ENCODE measurements at places on chromosomes 3 and 15.
A peak's percentile ranks its signal among the peaks of the same experiment; 100 is the strongest.

DNA sequence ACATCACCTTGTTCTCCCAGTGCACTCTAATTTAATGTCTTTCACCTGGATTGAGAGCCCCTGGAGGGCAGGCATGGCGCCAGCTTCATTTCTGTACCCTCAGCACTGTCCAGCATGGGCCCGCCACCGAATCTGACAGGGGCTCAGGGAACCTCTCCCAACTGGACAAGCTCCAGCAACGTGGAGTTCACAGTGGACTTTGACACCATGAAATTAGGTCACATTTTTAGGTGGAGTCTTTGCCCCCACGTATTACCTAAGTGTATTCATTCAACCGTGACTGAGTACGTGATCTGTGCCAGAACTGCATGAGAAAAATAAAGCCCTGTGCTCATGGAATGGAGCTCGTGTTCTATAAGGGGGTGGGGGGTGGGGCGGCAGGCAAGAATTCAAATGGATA, 94.1 kb upstream of the ATP2B2 start:
- DNase-seq = no peak

DNA sequence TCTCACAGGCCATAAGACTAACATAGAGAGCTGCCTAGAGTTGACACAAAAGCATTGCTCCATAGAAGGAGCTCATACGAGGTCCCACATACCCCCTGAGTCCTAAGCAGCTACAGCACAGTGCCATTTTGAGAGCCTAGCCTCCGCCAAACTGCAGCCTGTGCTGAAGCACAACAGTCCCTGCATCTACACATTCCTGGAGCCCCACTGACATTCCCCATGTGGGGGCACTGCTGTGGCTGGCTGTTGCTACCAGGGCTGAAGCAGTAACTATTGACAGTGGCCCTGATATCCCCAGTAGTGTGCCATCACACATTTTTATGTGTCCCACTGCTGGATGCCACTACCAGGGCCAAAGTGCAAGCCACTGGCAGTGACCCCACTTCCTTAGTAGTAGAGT, 80.3 kb downstream of the CERS3 start:
- DNase-seq = no peak

DNA sequence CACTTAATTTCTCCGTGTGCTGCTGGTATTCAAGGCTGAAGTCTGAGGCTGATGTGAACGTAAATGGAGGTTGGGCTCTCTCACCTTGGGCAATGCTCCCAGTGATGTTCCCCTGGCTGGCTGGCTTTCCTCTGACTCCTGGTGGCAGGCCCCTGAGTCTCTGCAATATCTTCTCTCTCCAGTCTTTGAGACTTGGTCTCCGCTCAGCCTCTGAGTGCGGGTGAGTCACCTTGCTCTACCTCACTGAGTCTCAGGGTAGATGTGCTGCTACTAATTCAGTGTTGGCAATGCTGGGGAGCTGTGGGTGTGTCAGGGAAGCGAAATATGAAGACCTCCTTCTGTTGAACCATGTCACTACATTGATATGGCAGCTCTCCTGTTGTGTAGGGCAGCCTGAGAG, 31.3 kb upstream of the TRIM59 start:
- no peak for DNase-seq

DNA sequence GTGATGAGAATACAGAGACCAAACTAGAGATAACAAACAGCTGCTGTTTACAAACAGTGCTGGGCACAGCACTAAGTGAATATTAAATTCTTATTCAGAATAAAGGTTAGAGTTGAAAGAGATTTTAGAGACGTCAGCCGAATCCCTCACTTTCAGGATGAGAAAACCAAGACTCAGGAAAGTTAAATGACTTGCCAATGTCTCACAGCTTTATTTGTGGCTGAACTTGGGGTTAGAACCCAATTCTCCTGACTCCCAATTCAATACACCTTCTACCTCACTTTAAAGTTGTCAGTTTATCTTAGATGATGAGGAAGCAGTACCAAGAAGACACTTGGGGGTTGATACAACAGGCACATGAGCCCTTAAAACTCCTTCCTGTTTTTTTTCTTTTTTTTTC, 180.9 kb downstream of the GAP43 start:
- no peak for DNase-seq

- no peak for DNase-seq
Measured at GRCh38 chr3:100588251-100588650, 21.1 kb upstream of the ADGRG7 start.

- no peak for DNase-seq
Measured at GRCh38 chr3:109091846-109092245, 26.1 kb downstream of the MORC1 start.

- peak; percentile 38 for DNase-seq
Measured at GRCh38 chr15:72306211-72306785, 13.7 kb downstream of the CELF6 start.

DNA sequence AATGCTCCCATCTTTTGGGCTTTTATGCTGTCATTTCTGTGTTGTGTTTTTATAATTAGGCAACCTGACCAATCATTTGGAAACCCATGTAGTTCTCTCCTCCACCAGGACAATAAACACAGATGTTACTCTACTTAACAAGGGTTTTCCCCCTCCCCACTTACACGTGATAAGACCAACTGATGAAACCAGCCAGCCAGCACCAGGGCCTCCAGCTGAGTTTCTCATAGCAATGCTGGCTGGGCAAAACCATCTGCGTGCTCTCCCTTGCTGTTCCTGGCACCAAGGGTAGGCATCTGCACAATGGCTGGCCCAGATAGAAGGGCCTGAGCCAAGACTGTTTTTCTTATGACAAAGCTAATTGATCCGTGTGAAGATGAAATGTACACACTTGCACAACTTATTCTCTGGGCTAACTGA, 310.4 kb downstream of the PLCL2 start:
- DNase-seq = no peak

- no peak for DNase-seq
Measured at GRCh38 chr15:40536501-40536900, 28.3 kb downstream of the CCDC32 start.

- DNase-seq = no peak
Measured at GRCh38 chr15:79329171-79329611, 18.3 kb downstream of the TMED3 start.

- DNase-seq = no peak
Measured at GRCh38 chr3:125140011-125140817, 72.3 kb downstream of the SLC12A8 start.

- no peak for DNase-seq
Measured at GRCh38 chr3:174613173-174613572, 246.0 kb upstream of the NAALADL2 start.

Measured in activated naive CD8-positive, alpha-beta T cell treated with anti-CD3 and anti-CD28 coated beads, Interleukin-2, amount 10 ng/mL, durations not matched to agents 7 days and 5 days (primary cell).